ENCODE measurements at places on chromosomes 2 and 18.
A peak's percentile ranks its signal among the peaks of the same experiment; 100 is the strongest.

GRCh38 chr2:162254236-162254871 is 11.1 kb upstream of the FAP start:
- no peak for DNase-seq

GRCh38 chr2:3051266-3051665 is 326.4 kb downstream of the EIPR1 start:
- DNase-seq, result no peak

DNA sequence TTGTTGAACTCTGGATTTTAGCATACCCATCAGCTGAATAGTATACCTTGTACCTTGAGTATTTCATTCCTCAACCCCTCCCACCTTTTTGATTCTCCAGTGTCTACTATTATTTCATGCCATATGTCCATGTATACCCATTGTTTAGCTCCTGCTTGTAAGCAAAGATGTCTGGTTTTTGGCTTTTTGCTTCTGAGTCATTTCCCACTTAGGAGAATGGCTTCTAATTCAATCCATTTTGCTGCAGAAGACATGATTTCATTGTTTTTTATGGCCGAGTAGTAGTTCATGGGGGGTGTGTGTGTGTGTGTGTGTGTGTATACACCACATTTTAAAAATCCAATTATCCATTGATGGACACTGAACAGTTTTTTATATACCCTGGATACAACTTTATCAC is 24.3 kb upstream of the MOCOS start:
- DNase-seq, result peak; percentile 74

- DNase-seq, result peak; percentile 73
Observed at GRCh38 chr18:41391616-41392595, 563.1 kb upstream of the PIK3C3 start.

- DNase-seq, result no peak
Observed at GRCh38 chr2:21231985-21232384, 108.2 kb downstream of the TDRD15 start.

DNA sequence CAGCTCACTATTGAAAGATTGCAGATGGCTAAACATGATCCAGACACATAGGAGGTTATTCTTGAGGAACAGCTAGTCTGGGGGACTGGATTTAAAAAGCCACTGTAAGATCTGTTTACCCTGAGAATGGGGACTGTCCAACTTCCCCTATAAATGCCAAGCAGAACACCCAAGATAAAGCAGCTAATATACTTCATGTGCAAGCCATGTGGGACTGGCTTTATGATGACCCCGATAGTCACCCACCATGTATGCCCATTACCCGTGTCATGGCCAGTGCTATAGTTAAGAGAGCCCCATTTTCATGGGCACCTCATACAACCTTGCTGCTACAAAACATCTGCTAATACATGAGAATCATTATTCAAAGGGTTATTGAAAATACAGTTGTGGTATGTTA is 16.0 kb downstream of the YPEL5 start:
- DNase-seq, result no peak

DNA sequence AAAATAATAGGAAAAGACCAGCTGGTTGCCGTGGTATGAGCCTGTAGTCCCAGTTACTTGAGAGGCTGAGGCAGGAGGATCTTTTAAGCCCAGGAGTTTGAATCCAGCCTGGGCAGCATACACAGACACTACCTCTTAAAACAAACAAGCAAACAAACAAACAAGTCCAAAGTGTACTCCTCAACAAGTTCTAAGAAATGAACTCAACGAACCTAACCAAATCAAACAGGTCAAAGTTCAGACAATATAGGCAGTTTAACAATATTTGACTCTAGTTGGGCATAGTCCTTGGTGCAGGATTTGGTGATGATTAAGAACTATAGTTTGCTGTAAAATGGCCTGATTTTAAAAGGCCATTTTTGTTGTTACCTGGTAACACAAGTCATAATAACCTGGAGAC is 41.9 kb upstream of the RHOB start:
- DNase-seq, result no peak

GRCh38 chr2:28406276-28407096 is 13.8 kb downstream of the FOSL2 start:
- DNase-seq, result peak; percentile 78

GRCh38 chr2:143852759-143853158 is 667.2 kb downstream of the ZEB2 start:
- no peak for DNase-seq

DNA sequence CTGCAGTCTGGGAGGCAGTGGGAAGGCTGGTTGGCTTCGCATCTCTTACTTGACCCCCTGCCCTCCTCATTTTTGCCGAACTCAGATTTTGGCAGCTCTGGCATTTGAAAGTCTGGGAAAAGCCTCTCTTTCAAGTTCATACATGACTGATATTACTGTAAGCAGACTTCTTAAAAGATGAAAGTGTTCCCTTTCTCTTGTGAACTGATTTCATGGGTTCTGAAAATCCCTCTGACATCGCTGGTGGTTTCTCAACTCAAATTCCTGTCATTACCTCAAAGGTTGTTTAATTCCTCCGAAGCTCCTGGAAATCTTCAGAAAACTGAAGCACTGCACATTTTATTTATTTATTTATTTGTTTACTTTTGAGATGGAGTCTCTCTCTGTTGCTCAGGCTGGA is 16.9 kb upstream of the SLC38A11 start:
- DNase-seq, result no peak

DNA sequence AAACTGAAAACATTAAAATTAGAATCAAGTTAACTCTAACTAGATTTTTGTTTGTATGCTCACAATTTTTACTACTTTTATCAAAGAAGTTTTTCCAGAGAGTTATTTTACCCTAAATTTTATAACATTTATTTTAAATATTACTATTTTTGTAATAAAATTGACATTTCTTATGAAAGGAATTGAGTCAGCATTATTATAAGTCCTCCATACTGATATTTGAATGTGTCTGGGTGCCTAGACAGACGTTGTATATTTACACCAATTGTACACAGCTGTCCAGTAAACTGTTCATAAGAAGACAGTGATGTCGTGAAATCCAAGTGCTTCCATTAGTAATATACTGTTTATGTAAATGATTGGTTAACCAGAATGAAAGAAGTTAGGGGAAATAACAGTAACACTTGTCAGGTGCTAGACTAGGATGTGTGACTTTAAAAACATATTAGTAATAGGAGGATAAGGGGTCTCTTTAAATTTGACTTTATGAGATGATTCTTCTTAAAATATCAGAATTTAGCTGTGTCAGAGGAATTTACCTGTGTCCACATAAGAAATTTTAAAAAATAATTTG is 73.7 kb downstream of the TANK start:
- DNase-seq, result no peak

DNA sequence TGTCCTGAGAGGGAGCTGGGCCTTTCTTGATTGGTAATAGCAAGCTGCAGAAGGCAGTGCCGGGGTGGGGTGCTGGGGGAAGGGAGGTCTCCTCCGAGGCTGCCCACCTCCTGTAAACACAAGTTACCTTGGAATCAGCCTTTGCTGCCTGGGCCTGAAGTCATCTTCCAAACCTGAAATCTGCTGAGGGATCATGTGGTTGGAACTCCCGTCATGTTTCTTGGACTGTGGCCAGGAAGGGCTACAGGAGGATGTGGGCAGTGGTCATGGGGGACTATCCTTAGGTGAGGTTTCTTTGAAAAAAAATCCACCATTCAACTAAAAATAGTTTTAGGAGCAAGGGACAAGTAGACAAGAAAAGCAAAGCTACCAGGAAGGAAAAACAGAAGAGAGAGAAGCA is 74.2 kb downstream of the CDK15 start:
- DNase-seq, result no peak

DNA sequence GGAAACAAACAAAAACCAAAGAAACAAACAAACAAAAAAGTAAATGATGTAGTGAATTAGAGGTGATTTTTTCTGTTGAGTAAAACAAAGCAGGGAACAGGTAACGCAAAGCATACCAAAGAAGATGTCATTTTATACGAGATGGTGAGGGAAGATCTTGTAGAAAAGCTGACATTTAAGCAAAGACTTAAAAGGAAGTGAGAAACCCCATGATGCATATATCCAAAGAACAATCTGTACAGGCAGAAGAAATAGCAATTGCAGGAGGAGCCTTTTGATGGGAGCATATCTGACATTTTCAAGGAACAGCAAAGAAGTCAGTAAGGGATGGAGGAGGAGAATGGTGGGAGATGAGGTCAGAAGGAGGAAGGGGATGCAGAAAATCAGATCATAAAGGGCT is 63.0 kb downstream of the KIDINS220 start:
- no peak for DNase-seq

DNA sequence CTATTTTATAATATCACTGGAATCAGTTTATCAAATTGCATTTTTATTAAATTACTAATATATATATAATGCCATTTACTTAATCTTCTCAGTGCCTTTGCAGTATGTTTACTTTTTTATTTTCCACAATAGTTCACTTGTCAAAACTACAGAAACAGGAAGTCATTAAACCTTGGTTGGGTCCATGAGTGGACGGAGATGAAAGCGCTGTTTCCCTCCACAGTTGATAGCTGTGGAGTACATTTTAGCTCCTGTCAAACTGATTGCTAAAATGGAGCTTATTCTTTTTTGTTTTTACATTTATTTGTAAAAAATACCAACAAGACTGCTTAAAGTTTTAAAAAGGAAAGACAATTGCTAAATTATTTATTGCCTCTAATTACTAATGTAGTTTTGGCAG is 19.2 kb downstream of the MFF start:
- DNase-seq, result no peak

- no peak for DNase-seq
Observed at GRCh38 chr2:200354833-200355751, 48.6 kb downstream of the SPATS2L start.

DNA sequence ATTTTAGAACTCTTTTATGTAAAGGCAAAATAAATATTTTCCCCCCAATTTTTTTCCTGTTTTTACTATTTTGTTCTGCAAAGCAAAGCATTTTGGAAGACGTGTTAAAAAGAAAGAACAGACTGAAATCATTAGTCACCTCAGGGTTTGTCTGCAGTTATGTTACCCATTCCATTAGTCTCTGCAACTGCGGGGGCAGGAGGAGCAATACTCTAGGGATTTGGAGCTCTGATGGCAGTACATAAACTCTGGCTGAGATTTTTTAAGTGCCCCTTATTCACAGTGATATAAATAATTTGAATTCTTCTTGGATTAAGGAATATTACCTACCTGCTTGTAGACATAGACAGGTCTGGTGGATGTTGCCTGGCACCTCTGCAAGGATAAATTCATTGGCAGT is 88.0 kb upstream of the CELF4 start:
- no peak for DNase-seq

GRCh38 chr18:55920063-55920462 is 332.1 kb upstream of the TCF4 start:
- DNase-seq, result no peak

DNA sequence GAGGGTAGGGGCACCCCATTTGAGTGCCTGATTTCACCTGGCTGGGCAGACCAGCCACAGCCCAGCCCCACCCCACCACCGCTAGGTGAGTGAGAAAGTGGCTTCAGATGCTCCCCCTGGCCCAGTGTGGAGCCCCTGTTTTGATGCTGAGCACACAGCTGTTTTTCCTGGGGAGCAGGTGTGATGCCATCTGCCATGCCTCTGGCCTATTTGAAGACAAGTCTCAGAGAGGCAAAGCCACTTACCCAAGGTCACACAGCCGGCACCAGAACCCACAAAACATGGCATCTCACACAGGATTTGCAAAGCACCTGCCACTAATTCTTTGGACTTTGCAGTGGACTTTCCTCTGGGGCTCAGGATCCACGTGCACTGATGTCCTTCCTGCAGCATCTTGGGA is 131.3 kb downstream of the INHBB start:
- no peak for DNase-seq

DNA sequence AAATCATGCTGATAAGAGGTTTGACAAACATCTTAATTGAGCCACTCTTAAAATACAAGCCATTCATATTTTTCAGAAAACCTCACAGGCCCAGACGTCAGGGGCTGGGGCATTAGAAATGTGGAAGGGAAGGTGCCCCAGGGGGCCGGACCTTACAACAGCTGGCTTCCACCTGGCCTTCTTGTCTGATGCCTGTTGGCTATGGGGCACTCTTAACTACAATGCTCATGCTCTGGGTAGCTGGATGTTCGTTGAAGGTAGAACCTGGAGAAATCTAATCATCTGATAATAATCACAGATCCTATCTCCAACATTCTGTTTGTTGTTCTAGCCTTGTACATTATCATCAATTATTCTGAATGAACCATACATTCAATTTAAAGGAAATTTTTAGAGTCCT is 156.9 kb upstream of the SOX11 start:
- no peak for DNase-seq

GRCh38 chr18:32048507-32049091 is 30.0 kb downstream of the RNF125 start:
- peak; percentile 88 for DNase-seq
